ENCODE measurements at places on chromosomes 12 and 14. TPM values are rescaled to one million over a fixed set of nuclear protein-coding genes. Genes with fewer than 3 reads are reported as not detected.

CCDC175 gene
- total RNA-seq, result not detected

HOXC11 gene
- not detected for total RNA-seq

DNA sequence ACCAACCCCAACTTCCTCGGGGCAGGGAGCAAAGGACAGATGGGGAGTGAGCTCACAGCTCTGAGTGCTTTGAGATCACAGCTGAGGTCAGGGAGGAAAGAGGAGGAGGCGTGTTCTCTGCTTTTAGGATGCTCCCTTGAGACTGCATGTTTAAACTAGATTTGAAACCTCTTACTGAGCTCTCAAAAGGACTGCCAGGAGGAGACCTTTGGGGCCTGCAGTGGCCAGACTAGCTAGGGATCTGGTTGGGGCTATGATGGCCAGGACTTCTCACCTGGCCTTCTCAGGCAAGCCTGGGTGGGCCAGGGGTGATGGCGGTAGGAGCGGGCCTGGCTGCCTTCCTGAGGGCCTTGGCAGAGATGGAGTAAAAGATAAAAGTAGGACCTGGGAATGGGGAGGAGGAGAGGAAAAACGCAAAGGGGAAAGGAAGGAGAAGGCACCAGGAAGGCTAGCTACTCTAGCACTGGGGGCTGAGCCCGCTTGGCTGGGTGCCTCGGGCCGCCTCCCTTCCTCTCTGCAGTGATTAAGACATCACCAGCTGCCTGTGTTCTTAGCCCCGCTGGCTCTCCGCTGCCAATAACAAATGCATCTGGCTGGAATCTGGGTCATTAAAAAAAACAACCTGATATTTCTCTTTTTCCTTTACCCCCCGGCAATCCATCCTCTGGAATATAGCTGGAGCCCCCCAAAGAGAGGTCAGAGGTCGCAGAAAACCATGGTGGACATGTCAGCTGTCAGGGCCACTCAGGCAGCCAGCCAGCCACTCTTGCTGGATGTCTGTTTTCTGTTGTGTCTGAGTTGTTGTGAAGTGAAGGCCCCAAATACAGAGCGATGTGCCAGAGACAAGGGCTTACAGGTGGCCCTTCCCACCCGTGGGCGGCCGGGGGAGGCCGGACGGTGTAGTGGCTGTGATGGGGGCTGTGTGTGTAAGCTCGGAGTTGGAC is 141.3 kb downstream of the TSPAN9 start:
- no peak for DNase-seq

DNA sequence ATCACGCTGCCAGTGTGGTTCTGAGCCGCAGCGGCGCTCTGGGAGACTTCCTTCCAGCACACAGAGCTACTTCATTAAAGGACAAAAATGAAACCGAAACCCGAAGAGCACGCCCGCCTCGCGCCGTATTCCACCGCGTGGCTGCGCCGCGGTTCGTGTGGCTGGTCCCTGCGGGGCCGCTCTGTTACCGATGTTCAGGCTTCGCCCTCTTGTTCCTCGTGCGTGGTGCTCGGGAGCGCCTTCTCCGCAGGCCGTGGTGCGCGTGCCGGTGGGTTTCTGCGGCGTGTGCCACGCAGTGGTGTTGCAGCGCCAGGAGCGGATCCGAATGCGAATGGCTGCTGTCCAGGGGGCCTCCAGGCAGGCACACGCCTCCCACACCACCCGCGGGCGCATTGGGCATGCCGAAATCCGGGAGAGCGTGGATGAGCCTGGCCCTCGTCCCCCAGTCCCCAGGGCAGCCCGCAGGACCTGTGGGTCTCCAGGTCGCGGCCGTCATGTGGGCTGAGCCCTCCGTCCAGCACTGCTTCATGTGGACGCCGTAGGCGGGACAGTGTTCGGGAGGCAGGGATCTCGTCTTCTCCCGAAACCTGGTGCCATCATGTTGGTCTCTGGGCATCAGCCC is 91.2 kb downstream of the ADGRD1 start:
- DNase-seq, result no peak

DNA sequence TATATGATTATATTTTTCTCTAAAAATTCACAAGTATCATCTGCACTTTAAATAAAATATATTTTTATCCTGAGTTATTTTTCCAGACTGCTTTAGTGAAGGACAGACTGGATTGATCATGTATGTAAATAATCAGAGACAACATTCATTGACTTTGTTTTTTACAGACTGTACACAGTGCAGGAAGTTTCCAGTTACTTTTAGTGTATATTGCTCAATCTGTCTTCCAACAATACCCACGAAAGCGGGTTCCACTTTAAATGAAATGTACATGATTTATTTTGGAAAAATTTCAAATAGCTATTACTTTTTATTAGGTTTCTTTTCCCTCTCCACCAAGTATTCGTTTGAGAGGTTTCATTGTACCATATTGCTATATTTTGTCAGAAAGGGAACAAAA is 497.0 kb downstream of the FSCB start:
- DNase-seq, result no peak

- no peak for DNase-seq
Measured at GRCh38 chr14:98685725-98686124, 586.3 kb downstream of the BCL11B start.

- no peak for DNase-seq
Measured at GRCh38 chr14:70416338-70416724, 559 bp downstream of the SYNJ2BP start.

- DNase-seq, result no peak
Measured at GRCh38 chr14:95530473-95531276, 4.2 kb upstream of the GLRX5 start.

- DNase-seq, result no peak
Measured at GRCh38 chr12:101527682-101528081, 52.5 kb downstream of the SPIC start.

DNA sequence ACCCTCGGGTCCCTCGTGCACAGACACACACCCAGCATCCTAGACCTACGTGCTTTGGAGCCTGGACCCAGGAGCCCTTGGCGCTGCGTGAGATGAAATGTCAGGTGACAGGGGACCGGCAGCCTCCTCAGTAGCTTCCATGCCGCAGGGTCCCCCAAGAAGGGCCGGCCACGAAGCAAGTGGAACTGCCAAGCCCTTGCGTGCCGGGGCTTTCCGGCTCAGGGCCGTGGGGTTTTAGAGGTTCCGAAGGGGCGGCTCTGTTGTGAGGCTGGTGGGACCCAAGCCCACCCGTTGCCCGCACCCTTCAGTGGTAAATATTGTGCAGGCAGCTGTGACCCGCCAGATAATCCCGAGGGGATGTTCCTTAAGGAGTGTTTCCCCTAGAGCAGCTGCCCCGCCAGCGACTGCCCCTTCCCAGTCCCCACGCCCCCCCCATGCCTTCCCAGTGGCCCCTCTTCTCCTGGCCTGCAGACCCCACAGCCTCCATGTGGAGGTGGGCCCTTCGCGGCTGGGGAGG is 133.7 kb downstream of the ADGRD1 start:
- no peak for DNase-seq

GRCh38 chr12:32198555-32198954 is 91.9 kb downstream of the BICD1 start:
- no peak for DNase-seq

DNA sequence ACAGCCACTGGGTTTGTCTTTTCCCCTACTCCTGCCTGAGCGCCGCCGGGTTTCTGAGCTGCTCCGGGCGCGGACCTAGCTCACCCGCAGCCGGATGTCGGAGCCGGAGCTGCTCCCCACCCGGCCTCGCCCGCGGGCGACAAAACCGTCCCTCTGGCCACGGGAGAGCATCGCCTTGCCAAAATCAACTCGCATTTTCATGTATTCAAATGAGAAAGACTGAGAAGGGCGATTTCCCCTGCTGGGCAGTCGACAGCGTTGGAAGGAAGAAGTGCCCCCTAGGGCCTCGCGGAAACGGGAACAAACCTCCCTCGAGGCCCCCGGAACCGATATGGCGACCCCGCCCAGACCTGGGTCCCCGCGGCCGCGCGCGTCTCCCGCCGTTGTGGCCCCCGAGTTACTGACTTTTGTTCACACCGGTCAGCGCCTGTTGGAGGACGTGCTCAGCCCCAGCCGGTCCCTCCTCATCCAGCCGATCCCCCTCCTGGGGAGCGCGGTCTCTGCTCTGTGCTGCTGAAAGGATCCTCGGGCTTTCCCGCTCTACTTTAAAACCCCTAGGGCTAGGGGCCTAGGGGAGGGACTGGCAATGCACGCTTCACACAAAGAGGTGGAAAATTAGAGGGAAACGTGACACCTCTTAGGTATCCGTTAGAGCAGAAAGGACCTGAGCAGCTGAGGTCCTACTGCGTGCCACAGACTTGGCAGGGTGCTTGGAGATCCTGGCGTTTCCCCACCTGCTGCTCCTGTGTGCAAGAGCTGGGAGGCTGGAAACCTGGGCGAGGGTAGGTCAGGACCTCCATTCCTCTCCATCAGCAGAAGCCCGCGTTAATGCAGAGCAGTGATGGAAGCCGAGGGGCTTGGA is 4.3 kb downstream of the TTC6 start:
- DNase-seq, result no peak
